ENCODE measurements at places on chromosomes 7 and 10.

- no peak for DNase-seq
These were observed 7.3 kb downstream of the IL2RA start for GRCh38 chr10:6054884-6055283.

- DNase-seq, result no peak
These were observed 212.8 kb downstream of the TRIL start for GRCh38 chr7:28745351-28745750.

- no peak for DNase-seq
These were observed 99.0 kb downstream of the KIAA1217 start for GRCh38 chr10:24307696-24308485.

GRCh38 chr10:123890226-123890625 lies 1.4 kb downstream of the CPXM2 start:
- no peak for DNase-seq

DNA sequence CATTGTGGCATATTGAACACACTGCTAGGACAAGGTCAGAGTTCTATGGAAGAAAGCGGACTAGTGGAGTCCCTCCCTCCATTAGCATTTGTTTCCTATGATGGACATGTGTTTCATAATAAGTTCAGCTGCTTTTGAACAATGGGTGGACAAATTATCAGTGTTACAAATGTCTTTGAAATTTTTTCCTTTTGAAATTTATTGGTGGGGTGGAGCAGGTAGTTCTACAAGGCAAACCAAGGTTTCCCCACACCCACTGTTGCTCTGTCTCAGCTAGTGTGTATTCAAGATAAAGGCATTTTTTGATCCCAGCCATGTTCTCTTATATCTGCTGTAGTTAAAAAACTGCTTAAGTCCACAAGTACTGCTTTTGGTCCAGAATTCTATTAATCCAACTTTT lies 79.9 kb downstream of the MALSU1 start:
- DNase-seq, result no peak

- no peak for DNase-seq
These were observed 6.9 kb upstream of the ORAI2 start for GRCh38 chr7:102426268-102427018.

DNA sequence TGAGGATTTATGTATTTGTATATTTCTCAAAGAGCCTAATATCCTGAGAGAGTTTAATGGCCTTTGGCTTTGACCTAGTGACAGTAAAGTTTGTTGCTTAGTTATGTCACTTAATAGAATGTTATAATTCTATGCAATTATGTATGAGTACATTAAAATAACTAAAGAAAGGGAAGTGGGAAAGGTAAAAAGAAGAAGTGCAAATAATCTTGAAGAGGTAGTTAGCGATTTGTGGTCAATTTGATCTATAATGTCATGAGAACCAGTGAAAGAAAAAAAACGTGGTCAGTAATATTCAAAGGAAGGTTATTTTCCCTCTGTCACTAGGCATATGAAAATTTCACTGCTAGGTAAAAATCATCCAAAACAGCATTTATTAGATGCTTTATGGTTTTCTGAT lies 143.4 kb upstream of the LSM8 start:
- DNase-seq, result no peak

Data from RWPE1 (cell line).